Astrocyte of the spinal cord (primary cell): ENCODE measurements at places on chromosomes 3 and 15.

DNA sequence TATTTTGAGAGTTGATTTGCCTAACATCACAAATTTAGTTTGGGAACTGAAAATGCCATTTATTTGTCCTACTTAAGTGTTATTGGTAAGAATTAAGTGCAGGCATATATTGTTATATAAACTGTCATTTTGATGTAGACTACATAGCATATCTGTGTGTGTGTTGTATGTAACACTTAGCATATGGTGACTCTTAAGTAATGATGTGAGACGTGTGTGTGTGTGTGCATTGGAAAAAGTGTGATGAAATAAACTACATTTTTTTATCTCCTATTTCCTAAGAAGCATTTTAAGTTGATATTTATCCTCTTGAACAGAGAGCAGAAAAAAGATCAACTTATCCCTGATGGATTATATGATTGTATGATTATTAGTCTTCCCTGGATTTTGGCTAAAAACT lies 588.2 kb upstream of the SUCLG2 start:
- no peak for DNase-seq

GRCh38 chr15:63190769-63191649 lies 1.6 kb downstream of the RAB8B start:
- peak; percentile 37 for DNase-seq

DNA sequence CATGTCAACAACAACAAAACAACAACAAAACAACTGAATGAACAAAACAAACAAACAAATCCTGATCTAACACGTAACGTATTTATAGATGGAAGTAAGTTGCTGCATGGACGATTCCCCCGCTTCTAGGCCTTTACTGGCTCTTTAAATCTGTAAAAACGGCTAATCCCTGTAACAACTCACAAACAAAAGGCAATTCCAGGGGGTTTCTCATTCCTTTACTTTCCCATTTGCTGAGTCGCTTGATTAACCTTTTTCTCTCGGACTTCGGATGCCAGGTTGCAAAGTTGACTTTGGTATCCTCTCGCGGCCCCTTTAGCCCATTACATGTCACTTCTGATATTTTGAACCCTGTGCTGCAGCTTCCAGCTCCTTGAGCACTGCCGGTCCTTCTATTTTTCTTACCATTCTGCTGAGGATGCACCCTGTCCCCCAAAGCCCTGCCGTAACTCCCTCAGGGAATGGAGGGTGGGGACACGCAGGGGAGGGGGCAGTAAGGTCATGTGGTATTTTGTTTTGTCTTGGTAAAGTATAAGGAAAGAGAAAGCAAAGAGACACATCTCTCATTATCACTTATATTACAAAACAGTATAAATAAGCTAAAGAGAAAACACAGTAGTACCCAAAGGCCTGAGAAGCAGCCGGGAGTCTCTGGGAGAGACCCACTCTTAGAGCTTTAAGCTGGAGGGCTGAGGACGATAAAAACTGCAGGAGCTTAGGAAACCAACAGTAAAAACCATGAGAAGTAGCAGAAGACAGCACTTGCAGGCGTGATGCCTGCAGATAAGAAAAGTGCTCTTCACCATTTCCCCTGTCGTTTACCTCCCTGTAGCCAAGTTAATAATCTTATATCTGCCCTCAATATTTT lies 457.8 kb upstream of the ZNF717 start:
- DNase-seq, result no peak

- DNase-seq, result peak; percentile 35
These were observed 479.8 kb downstream of the SHQ1 start for GRCh38 chr3:72368331-72368975.

GRCh38 chr15:33448151-33448550 lies 137.4 kb downstream of the RYR3 start:
- no peak for DNase-seq

DNA sequence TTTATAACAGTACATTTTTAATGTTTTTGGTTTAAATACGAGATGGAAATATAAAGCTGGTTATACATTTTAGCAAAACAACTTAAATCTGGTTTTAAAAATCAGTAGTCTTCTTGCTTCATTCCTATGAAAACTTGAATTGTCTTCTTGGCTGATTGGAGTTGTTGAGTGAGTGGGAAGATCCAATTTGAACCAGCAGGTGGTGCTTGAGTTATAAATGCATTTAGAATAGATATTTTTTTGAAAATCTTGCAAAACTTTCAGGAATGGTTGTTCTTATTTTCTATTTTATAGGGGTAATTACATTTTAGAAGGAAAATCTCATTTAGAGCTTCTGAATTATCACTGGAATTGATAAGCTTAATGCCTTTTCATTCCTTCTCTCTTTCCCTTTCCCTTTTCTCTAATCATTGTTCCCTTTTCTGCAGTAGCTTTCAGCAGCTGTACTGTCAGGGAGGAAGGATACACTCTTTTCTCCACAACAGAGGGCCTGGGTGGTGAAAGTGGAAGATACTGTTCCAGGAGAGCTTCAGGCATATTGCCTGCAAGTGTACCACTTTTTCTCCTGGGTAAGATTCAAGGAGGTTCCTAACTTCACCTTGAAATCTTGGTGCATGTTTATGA lies 335.6 kb downstream of the NLGN1 start:
- peak; percentile 63 for DNase-seq

GRCh38 chr3:22239011-22239410 lies 488.0 kb upstream of the ZNF385D start:
- DNase-seq, result no peak

DNA sequence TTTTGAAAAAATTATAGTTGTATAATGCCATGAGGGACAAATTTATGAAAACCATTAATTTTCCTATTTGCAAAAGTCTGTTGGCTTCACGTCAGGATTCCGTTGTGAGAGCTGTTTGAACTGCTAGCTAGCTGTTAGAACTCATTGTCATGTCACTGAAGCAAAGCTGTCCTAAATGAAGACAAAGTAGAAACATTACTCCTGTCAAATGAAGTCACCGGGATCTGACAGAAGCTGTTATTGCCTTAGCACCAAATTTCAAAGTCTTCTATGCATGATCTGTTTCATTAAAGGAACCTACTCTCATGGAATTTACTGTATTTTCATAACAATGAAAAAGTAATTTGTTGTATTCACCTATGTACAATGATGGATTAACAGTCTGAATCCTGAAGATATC lies 479.8 kb downstream of the PLOD2 start:
- DNase-seq, result no peak

DNA sequence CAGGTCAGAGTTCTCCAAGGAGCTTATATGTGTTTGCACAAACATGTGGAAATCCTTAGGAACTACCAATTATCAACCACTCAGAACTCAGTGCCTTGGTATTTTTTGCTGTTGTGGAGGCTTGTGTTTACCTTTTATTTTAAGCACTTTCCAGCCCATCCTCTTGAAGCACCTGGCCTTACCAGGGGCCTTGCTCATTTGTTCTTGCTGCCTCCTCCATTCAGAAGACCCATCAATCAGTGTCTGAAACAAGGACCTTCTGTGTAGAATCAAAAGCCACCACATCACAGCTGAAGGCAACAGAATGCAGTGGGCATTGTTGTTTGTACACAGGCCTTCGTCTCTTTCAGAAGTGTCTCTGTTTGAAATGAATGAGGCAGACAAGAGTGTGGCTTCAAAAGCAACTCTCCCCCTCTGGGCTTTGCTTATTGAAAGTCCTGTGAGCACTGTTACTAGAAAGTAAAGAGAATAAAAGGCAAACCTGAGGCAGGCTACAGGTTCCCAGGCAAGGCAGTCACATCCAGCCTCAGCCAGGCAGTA lies 24.5 kb upstream of the LIPC start:
- DNase-seq, result no peak

- DNase-seq, result peak; percentile 95
These were observed at the start of gene SMAD3 for GRCh38 chr15:67065531-67066005. SMAD3 (plus strand) TSS chr15:67065602; CDS start chr15:67066155, 553 bp downstream.

GRCh38 chr3:122942937-122943827 lies 84.4 kb downstream of the SEMA5B start:
- peak; percentile 39 for DNase-seq

GRCh38 chr15:64558460-64559179 lies 98.2 kb downstream of the ZNF609 start:
- DNase-seq, result no peak

DNA sequence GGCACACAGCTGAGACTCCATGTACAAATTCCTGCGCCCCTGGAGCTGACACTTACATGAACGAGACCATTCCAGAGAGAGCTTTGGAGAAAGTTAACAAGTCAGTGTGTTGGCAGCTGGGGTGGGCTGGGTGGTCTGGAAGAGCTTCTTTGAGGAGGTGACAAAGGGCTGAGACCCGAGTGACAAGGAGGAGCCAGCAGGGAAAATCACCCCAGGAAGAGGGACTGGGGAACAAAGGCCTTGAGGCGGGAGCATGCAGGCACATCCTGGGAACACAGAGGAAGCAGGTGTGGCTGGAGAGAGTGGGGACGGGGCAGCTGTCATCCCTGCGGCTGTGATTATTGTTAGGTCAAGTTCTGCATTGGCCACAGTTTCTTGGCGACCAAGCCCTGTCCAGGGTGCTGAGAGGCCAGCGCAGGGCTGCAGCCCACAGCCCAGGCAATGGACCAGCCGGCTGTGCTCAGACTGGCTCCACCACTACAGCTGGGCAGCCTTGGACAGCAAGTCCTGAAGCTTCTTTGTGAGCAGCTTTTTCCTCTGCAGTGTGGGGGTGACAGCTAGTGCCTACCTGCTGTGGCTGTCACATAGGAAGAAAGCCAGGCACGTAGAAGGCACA lies 34.2 kb upstream of the PRR23E start:
- peak; percentile 6 for DNase-seq

DNA sequence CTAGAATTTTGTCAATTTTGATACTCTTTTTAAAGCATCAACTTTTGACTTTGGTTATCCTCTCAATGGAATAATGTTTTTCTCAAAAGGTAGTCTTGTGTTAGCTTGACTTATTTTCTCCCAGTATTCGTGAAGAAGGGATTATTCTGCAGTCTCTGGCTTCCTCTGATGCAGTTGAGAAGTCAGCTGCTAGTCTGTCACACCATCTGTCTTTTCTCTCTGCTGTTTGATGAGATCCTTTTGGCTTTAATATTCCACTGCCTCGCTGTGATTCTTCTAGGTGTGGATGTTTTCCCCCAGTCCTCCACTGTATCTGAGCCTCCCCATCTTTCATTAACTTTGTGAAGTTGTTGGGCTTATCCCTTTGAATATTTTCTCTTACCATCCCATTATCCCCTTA lies 141.0 kb downstream of the WDR72 start:
- DNase-seq, result no peak

GRCh38 chr3:42014921-42015533 lies 53.1 kb upstream of the ULK4 start:
- peak; percentile 5 for DNase-seq

DNA sequence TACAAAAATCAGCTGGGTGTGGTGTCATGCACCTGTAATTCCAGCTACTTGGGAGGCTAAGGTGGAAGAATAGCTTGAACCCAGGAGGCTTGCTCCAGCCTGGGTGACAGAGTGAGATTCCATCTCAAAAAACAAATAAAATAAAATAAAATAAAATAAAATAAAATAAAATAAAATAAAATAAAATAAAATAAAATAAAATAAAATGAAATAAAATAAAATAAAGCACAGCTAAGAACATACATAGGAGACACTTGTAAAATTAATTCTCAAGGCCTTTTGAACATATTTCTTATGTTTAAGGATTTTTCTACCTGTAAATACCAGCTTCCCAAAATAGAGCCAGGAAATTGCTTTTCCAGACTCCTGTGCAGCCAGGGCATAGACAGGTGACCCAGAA lies 703.0 kb downstream of the ZPLD1 start:
- no peak for DNase-seq

GRCh38 chr3:181886676-181887075 lies 175.0 kb downstream of the SOX2 start:
- no peak for DNase-seq

GRCh38 chr3:8301977-8302735 lies 199.5 kb upstream of the LMCD1 start:
- DNase-seq, result peak; percentile 70

GRCh38 chr3:107689355-107689754 lies 166.6 kb downstream of the BBX start:
- no peak for DNase-seq

- DNase-seq, result no peak
These were observed 4.8 kb downstream of the CLN6 start for GRCh38 chr15:68224546-68225250.

- no peak for DNase-seq
These were observed 6.9 kb downstream of the ST8SIA2 start for GRCh38 chr15:92400573-92400972.

DNA sequence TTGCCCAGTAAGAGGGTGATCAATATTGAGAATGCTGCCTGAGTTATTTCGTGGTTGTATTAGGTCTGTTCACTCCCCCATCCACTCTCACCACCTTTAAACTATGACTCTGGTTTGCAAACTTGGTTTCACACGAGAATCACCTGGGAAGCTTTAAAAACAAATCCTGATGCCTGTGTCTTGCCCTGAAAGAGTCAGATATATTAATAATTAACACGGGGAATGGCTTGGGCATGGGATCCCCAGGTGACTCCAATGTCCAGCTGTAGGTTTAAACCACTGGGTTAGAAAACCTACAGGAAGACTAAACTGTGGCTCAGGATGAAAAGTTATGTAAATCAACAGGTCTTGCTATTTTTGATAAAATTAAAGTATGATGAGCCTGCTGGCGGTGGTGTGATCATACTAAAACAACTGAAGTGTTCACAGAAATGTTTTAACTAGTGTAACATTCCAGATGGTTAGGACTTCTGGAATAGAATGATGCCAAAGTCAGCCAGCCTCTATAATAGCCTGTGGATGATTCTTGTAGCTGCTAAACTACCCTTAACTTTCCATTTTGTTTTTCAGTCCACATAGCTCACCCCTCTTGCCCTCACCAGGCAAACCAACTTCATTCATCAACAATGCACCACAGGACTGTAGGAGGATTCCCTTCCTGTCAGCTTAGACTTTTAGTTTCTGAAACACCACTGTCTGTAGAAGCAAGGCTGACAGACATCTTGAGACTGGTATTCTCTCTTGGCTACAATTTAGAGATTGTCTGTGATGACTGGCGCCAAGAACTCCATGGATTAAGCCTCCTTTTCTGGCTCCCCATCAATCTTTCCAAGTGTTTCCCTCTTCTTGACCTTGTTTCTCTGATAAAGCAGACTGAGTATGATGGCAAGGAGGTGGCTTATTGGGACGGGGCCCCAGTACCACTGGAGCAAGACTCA lies 119.1 kb upstream of the ADAMTS9 start:
- no peak for DNase-seq

- DNase-seq, result no peak
These were observed 93.3 kb upstream of the SLC4A7 start for GRCh38 chr3:27577504-27577903.

DNA sequence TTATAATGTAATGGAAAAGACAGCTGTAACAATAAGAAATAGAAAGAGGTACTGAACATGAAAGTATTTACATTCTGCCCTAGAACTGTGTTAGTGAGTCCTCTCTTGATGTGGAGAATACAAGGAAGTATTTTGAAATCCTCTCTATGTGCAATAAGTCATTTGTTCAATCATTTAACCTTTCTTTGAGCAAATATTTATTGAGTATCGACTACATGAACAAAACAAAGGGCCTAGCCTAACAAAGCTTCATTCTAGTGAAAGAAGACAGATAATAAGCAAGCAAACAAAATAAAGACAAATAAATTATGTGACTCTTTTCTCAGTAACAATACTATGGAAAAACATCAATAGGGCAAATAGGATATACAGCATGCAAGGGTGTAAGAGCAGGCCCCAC lies 354.9 kb upstream of the ATP11B start:
- no peak for DNase-seq

- DNase-seq, result no peak
These were observed 53.1 kb downstream of the MCF2L2 start for GRCh38 chr3:183375337-183375736.

- no peak for DNase-seq
These were observed 1.7 kb upstream of the DNAJC17 start for GRCh38 chr15:40808861-40809450.
